RWPE2 (cell line): ENCODE measurements at places on chromosomes 13 and 19.

GRCh38 chr13:98571955-98572662, 4.8 kb downstream of the STK24 start:
- DNase-seq = no peak

DNA sequence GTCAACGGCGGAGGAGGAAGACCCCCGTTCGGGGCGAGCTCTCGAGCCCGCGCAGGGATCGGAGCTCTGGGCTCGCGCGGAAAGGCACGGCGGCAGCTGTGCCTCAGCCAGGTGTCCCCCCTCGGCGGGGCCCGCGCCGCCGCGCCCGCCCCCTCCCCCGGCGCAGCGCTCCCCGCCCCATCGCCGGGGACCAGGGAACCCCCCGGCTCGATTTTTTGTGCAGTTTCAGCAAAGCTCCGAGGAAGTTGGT, 110.0 kb downstream of the KCNRG start:
- no peak for DNase-seq

- no peak for DNase-seq
Measured at GRCh38 chr13:77470986-77471385, 64.5 kb upstream of the SCEL start.

DNA sequence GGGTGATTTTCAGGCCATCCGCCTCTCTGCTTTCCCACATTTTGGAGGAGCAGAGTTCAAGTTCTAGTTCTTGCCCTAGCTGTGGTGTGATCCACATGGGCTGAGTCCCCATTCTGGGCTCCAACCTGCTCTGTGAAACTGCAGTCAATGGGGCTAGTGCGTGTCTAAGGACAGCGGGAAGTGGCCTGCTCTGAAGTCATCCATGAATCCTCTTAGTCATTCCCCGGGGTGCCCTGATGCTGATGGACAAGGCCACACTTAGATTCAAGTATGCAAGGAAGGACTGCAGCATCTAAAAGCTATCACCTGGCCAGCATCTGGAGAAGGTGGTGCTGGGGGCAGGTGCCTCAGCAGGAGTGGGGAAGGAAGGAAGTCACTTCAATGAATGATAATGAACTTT, 94.6 kb downstream of the TSHZ3 start:
- no peak for DNase-seq

DNA sequence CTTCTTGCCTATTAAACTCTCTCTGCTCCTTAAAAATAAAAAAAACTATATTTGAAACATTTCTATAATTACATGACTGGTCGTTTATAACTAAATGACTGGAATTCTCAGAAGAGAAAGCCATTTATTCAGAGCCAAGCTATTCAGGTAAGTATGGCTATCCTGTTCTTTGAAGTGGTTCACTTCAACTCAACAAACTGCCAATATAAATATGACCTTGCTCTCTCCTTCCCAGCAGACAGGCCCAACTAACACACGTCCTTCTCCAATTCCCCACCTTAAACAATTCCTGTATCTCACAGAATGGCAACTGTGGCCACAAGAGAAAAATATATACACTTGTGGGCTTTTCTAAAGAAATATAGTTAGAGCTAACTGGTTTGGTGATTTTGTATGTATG, 153.9 kb downstream of the MIPEP start:
- no peak for DNase-seq

DNA sequence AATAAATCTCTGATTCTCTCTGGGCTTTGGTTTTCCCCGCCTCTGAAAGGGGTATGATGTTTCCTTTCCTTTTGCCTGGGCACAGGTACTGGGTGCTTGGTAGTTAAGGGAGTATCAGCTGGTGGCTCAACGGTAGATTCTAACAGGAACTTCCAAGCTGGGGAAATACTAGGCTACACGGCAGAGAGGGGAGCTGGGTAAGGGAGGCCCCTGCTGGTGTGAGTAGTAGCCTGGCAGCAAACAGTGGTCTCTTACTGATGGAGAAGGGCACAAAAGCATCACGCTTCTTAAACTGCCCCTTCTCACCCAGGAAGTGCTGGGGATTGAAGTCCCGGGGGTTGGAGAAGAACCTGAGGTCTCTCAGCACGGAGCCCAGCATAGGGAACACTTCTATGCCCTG, 26.9 kb upstream of the CYP2A7 start:
- DNase-seq = no peak

DNA sequence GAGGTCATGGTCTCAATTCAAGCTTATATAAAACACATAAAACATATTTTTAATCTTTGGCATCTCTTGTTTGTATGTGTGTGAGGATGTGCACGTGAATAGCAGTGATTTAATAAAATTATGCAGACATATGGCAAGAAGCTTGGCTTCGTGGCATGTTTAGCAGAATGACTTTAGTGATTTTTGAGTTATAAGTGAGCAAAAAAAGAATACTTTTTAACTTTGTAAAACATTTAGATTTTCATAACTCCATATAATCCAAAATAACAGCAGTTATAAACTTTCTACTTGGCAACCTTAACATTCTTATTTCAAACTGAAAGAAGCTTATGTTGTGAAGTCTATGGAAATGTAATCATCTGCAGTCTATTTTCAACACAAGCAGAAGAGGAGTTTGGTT, 120.6 kb downstream of the SLITRK1 start:
- no peak for DNase-seq

DNA sequence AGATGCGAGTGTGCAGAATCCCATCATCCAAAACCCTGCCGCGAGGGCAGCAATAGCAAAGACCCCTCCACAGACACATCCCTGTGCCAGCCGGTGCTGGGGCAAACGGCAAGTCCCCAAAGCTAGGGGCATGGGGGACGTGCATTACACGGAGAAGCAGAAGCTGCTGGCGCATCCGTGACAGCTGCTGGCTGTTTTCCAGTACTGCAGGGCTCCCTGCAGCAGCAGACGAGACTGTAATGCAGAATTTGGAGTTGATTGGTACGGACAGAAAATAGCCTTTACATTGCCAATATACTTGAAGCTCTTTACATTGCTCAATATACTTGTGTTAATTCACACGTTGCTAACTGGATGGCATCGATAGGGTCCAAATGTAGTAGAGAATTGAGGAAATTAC, 77.2 kb upstream of the TMTC4 start:
- DNase-seq = no peak

GRCh38 chr19:55857149-55857548, 20.8 kb downstream of the NLRP4 start:
- DNase-seq = no peak

DNA sequence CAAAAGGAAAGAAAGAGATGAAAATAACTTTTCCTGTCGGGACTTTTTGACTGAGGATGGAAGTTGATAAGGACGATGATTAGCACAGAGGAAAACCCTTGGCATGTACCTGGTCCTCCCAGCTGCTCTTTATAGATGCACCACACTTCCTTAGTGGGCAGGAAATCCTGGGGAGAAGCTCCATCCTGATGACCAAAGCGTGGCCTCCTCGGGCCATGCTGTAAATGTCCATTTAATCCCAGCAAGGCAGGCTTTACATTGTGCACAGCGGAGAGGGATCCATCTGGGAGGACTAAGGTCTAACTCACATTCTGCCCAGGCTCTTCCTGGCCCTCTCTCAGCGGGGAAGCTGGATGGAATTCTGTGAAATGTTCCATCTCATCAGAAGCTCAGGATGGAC, 113.5 kb downstream of the COL4A2 start:
- DNase-seq = no peak

- DNase-seq = peak; percentile 67
Measured at GRCh38 chr19:13825489-13826441, 30.5 kb downstream of the ZSWIM4 start.

- DNase-seq = no peak
Measured at GRCh38 chr19:50152578-50152977, 10.5 kb downstream of the IZUMO2 start.

- DNase-seq = no peak
Measured at GRCh38 chr13:110633776-110634175, 18.4 kb downstream of the NAXD start.
